NCI-H1105 (cell line): ENCODE measurements at places on chromosomes 13 and 19.

- no peak for DNase-seq
Observed at GRCh38 chr13:105702441-105702840, 833.0 kb downstream of the EFNB2 start.

DNA sequence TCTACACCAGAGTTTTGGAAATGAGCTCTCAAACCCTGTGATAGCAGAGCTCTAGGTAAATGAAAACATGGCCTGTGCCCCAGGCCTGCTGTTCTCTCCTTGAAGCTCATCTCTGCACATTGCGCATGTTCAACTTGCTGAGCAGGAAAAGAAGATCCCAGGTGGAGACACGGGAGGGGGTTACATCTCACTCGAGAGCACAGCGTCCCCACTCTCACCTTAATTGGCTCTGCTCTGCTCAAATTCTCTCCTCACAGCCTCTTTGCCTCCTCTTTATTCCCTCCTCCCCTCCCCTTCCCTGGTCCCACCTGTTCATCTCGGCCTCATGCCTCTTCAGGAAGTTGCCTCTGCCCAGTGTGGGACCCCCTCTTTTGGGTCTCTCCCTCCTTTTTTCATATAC, 44.7 kb downstream of the RGCC start:
- no peak for DNase-seq

DNA sequence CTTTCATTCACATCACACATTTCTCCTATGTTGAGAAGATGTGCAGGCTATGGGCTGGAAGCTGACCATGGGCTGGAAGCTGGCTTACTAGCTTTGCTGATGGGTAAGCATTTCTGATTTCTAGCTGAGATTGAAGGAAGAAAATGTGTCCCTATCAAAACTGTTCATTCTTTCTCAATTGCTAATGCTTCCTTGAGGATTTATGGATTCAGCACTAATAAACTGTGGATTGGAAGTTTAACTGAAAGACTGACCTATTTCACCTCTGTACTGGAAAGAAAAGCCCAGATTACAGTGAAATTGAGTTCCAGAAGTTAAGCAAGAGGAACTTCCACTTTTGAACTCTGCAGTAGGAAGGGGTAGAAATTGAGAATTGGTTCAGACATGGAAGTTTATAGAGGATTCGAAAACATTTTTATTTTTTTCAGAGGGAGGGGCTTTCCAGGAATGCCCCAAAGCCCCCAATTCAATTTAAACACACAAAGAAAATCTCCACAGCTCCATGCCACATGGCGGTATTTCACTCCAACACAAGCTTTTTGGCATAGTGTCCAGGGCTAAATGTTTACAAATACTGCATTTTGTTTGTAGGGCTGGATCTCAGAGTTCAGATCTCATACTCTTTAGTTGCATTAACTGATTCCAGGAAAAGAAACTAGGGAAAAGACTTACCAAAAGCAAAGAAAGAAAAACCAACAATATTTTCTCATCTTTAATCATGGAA, 61.2 kb upstream of the ARGLU1 start:
- DNase-seq, result no peak

GRCh38 chr19:19406878-19407632, 1.6 kb downstream of the GATAD2A start:
- no peak for DNase-seq
